A673 (cell line): ENCODE measurements at places on chromosomes 7 and 10.
A peak's percentile ranks its signal among the peaks of the same experiment; 100 is the strongest.

DNA sequence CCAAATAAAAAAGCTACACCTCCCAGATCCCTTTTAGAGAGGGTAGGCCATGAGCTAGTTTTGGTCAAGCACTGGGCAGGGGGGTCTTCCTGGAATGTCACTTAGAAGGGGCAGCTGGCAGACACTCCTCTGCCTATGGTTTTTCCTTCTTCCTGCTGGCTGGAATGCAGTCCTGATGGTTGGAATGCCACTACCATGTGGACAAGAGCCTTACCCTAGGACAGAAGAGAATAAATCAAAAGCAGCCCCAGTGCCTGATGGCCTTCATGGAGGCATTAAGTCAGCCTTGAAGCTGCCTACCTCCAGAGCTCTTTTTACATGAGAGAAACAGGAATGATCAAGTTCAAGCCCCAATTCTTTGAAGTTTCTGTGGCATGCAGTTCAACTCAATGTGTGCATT, 43.5 kb upstream of the SORBS1 start:
- DNase-seq: no peak

DNA sequence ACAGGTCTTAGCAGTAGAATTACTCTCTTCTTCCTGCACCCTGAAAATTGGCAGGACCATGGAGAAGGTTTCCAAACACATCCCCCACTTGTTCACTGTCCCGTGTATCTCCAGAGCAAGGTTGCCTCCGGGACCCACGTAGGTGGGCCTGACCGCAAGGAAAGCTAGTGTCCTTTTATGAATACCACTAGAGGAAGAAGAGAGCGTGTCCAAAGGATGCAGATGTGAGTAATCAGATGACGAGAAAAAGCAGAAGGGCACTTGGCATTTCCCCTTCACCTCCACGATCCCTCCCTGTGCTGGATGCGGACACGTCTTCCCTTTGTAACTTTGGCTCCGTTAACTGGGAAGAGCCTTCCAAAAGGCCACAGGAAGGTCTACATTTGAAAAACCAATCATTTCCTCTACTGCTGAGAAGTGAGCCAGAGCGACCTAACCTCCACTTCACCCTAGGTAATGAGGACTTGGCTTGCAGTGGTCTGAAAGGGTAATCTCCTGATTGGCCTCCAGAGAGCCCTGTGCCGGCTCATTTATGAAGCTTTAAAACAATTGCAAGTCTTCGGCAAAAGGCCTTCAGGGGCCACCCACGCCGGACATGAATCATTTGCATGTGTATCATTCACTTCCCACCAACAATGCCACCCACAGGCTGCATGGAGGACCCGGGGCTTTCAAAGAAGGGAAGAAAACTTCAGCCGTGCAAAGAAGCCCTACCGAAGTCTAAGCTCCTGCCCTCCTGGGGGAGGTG, 55.4 kb downstream of the LYZL1 start:
- peak; percentile 14 for DNase-seq

GRCh38 chr7:68121056-68121455, 1124.4 kb downstream of the TYW1 start:
- DNase-seq: no peak

DNA sequence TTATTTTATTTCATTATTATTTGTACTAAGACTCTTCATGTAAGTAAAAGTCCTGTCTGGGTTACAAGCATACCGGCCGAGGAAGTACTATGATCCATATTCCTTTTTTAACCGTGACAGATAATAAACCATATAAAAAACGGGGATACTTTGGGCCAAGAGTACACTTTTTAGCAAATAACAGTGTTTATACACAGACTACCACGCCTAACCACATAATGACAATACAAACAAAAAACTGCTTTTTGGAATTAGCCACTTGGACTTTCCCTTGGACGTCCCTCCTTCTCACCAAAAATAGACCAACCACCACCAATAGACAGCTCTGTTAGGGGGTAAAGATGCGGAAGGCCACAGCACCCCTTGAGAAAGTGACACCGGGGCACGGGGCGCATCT, 800 bp downstream of the MINDY3 start:
- DNase-seq: no peak

DNA sequence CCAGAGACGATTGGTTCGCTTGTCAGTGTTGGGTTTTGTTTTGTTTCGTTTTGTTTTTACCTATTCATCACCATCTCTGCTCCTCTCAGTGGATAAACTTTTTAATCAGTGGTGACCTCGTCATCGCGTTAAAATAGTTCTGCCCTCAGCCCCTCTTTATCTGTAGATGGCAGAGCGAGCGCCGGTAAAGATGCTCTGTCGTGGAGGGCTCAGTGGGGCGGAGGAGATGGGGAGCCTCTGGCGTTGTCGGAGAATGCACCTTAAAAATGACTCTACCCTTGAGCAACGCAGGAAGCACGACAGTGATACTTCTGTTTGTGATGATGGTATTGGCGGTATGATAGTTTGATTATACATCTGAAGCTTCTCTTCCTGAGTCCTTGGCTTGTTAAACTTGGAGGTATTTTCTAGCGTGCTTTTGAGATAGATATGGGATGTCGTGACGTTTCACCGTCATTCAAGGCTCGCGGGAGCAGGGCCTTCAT, 554 bp downstream of the CSGALNACT2 start:
- peak; percentile 54 for DNase-seq

GRCh38 chr7:48408731-48409130, 237.5 kb downstream of the ABCA13 start:
- DNase-seq: no peak

GRCh38 chr10:63522277-63522687, 1.1 kb downstream of the REEP3 start:
- DNase-seq: peak; percentile 47

DNA sequence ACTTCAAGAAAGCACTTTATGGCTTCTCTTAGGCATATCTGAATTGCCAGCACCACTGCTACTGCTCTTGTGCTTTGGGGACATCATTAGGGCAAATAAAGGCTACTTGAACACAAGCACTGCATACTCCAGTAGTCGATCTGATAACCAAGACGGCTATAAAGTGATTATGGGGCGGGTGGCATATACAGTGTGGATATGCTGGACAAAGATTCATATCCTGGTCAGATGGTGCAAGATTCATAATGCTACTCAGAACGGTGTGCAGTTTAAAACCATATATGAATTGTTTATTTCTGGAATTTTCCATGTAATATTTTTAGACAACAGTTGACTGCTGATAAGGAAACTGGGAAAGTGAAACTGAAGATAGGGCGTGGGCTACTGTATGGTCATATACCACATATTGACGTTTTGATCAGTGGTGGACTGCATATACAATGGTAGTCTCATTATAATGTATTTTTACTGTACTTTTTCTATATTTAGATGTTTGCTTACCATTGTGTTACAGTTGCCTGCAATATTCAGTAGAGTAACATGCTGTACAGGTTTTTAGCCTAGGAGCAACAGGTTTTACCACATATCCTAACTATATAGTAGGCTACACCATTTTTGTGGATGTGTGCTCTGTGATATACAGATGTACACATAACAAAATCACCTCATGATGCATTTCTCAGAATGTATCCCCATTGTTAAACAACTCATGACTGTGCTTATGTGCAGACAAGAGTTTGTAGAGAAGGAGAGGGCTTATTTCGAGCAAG, 15.2 kb downstream of the ANLN start:
- DNase-seq: no peak

DNA sequence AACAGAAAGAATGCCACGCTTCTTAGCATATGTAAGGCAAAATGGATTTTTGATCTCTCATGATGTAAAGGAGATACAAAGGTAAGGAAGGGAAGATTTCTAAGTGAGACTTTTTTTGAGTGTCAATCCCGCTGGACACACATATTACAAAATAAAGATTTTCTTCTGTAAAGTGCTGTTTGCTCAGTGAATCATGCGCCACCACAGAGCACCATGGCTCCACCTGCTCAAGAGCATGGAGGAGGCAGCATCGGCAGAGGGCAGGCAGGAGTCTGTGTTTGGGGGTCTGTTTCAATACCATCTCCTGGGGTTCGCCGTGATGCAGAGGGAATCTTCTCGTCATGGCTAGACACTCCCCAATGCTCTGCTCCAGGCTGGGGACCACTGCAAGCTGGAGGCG, 83.5 kb downstream of the ALOX5 start:
- DNase-seq: no peak

GRCh38 chr7:77258014-77258413, 58.4 kb upstream of the FGL2 start:
- no peak for DNase-seq

- no peak for DNase-seq
Observed at GRCh38 chr10:97144297-97144696, 41.5 kb downstream of the SLIT1 start.

GRCh38 chr10:103598654-103599115, 105.2 kb downstream of the NEURL1 start:
- peak; percentile 78 for DNase-seq

DNA sequence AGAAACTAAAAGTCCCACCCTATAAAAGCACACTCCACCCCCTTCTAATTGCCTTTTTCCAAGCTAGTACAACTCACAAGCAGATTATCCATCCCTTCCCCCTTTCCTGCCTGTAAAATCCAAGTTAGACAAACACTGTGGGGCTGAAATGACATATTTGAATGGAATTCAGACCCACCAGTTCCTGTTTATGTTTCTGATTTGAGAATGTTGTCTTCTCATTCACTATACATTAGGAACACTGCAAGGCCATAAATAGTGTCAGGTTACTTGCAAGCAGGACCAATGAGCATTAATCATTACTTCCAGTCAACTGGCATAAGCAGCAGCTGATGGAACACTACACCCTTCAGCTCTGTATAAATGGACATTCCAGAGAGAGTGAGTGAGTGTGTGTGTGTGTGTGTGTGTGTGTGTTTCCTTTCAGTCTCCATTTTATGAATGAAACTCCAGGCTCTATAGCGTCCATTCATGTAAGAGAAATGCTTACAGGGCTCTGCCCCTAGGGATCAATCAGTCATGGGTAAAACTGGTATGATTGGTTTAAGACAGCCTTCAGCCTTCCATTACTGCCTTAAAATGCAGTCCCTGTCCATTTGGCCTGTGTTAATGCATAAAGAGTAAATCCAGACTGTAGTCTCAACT, 69.3 kb downstream of the ETV1 start:
- DNase-seq: peak; percentile 98

- DNase-seq: no peak
Observed at GRCh38 chr7:7919449-7919945, 49.1 kb upstream of the GLCCI1 start.

- no peak for DNase-seq
Observed at GRCh38 chr7:32618987-32619386, 123.7 kb downstream of the AVL9 start.

DNA sequence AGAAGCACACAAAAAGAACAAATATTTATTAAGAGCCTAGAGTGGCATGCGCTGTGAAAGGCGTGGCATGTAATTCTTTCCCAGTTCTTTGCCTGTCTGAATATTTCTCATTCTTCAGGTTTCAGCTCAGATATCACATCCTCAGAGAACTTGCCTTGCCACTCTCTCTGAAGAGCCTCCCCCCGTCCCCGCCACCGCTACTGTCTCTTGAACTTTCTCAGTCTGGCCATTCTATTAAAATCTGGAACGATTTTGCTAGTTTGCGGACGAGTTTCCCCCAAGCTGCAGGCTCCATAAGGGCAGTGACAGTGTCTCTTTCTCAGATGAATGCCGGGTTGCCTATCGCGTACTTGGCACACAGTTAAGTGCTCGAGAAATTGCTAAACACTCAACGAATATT, 787 bp upstream of the PLEKHA1 start:
- DNase-seq: no peak

DNA sequence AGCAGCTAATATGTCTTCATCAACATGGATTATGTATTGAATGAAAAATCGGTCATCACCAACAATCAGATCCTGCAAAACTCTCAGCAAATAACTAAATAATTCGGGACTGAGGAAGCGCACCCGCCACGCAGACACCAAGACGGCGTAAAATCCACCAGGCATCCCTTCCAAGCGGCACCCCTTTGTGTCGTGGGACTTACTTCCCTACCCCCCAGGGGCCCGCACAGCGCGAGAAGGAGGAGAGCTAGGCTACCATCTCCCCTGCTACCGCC, 721 bp downstream of the ARL3 start:
- no peak for DNase-seq

DNA sequence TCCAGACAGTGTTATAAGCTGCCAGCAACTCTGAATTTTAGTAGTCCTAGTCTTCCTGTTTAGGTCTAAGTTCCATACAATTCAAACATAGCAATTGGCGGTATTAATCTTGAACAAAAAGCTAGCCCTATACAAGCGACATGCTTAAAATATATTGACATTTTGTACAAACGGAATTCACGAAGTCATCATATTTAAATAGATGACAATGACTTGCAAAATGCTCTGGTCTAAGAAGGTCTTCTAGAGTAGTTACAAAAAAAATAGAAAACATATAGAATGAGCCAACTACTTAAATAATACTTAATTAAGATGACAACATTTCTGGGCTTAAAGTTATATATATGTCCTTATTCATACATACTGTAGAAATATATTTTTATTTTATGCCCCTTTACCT, 446.6 kb downstream of the ANKRD7 start:
- DNase-seq: no peak

DNA sequence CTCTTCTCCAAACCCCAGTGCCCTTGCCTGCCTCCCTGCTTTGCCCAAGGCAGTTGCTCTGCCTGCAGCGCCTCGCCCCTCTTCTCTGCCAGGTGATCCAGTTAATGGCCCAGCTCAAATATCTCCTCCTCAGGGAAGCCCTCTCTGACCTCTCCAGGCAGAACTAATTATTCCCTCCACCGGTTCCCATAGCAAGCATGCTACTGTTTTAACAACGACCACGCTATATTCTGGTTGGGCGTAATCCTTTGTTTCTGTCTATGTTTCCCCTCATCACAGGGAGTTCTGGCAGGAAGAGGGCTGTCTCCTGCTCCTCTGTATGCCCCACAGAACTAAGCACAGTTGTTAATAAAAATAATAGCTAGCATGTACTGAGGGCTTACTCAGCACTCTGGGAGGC, 36.8 kb upstream of the R3HCC1L start:
- DNase-seq: no peak

- DNase-seq: no peak
Observed at GRCh38 chr10:12643279-12643678, 293.9 kb downstream of the CAMK1D start.
